Right forelimb (tissue), 1 donor: ENCODE measurements at places on chromosomes 13 and 19.

DNA sequence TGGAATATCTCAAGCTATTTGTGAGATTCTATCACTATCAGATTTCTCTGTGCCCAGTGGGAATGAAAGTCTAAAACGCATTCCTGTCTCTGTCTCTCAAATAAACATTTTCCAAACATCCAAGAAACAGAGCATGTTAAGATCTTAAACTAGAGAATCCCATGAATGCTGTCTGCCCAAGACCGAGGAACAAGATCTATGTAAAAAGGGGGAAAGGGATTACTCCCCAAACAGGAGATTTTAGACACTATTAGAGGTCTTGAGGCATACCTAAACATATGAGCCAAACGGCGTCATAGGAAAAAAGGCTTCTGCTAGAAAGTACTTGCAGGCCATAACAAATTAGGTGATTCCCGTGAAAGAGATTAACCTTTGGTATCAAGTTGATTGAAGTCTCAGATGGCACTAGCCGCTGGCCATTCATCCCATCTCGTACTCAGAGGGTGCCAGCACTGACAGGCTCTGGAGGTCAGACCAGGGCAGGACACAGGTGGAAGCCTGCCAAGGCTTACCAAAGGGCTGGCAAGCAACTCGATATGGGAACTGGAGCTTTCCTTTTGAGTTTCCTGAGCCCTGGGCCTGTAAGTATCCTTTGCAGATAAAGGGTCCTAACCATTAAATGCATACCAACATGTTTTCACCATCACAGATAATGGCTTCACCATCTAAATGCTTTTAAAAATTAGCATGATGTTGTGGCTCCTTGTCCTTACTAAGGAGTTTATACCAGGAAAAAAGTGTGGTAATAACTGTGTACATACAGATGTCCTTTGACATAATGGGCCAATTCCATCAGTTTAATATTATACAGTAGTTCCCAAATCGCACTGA lies 225.2 kb downstream of the FOXO1 start:
- no peak for DNase-seq

DNA sequence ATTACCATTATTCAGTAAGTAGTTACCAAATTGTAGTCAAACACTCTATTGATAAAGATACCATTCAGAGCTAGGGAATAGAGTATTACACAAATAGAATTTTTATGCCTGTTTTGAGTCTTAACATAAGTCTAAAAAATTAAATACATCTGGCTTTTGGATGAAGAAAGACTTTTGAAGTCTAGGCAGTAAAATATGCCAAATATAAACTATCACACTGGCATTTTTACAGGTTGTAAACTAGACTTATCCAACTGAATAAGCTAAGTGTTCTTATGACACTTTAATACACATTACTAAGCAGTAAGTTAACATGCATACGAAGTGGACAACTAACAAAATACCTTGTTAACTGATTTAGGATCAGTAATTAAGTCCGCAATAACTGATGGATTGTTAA lies 108.9 kb downstream of the MAB21L1 start:
- no peak for DNase-seq

- DNase-seq = no peak
Measured at GRCh38 chr13:63198071-63198470, 1782.4 kb upstream of the PCDH20 start.

DNA sequence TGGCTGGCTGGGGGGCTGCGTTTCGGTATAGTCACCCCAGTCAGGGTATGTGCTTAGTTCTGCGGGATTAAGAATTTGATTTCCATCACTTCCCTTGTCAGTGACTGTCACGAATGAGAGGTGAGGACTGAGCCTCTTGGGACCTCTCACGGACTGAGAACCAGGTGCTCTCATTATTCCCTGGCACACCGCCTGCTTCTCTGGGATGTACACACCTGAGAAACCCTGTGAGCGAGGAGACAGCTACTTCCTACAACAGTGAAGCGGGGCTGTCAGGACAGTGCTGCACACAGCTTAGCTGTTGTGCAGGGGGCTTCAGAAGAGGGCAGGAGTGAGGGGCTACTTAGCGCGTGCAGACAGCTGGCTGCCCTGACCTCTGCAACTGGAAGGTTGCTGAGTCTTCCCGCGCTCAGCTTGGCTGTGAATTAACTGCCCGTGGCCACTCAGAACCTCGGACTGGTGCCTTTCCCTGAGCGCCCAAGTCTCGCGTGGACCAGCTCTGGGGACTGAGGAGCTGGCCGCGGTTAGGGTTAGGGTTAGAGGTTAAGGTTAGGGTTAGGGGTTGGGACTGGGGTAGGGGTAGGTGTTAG lies 65.3 kb upstream of the MCF2L start:
- no peak for DNase-seq

GRCh38 chr19:17302391-17303166 lies 646 bp downstream of the ABHD8 start:
- no peak for DNase-seq

- no peak for DNase-seq
Measured at GRCh38 chr13:81446441-81446840, 1105.5 kb upstream of the SPRY2 start.

DNA sequence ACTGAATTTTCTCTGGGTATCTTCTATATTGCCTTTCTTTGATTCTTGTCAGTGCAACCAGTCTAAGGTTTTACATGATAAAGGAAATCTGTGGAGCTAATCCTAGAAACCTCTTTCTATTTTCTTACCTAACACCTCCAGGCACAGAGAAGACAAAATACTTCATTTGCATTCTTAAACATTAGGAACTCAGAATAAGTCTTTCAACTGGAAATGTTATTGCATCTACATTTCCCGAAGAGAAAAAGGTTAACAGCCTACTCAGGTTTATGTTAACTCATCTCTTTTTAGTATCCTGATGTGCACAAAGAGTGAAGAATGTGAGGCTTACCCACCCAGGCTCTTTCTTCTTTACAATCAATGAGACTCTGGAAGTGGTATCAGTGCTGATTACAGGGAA lies 106.7 kb downstream of the PCCA start:
- DNase-seq = no peak

- DNase-seq = no peak
Measured at GRCh38 chr19:37654118-37654517, 1.1 kb downstream of the ZFP30 start.

- DNase-seq = no peak
Measured at GRCh38 chr19:4354897-4355296, 11.5 kb downstream of the MPND start.

GRCh38 chr13:94765814-94766213 lies 53.5 kb upstream of the SOX21 start:
- no peak for DNase-seq

DNA sequence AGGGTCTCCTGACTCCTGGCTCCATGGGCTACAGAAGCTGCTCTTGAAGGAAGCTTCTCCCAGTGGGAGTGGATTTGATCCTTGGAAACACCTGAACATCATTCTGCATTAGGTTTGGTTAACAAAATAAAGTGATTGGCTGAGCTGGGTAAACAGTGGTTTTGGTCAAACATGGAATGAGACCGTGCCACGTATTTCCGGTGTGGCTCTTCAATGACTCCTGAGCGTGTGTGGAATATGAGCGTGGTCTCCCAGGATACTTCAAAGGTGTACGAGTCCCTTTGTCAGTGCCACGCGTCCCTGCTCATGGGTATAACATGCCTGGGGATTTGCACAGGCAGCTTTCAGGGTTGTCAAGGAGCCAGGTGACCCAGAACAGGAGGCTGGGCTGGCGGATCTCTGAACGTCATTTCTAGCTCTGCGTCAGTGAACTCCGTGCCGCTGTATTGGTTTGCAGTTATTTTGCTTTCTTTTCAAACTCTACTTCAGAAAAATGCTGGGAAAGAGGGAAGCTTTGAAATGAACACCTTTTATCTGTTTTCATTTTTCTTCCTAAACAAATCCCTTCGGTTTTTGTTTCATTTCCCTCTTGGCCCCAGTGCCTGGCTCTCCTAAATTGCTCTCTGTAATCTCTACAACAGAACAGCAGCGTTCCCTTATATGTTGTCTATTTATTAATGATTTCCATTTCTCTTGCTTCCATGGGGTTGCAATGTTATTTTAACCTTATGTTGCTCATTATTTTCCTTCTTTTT lies 26.3 kb upstream of the GJB6 start:
- DNase-seq = no peak

- DNase-seq = no peak
Measured at GRCh38 chr19:45827459-45828093, 12.5 kb upstream of the RSPH6A start.
